GDM1 (cell line): ENCODE measurements at places on chromosomes 4 and X.

- DNase-seq: no peak
Measured at GRCh38 chr4:173169178-173169427, 492 bp downstream of the GALNT7 start.

GRCh38 chr4:117700111-117700892 is 334.0 kb upstream of the NDST3 start:
- no peak for DNase-seq

- DNase-seq: no peak
Measured at GRCh38 chr4:78214078-78214477, 157.0 kb downstream of the FRAS1 start.

- DNase-seq: no peak
Measured at GRCh38 chrX:119735467-119735866, 22.9 kb upstream of the SOWAHD start.

- peak; percentile 22 for DNase-seq
Measured at GRCh38 chrX:15349046-15349445, 13.7 kb upstream of the PIGA start.

DNA sequence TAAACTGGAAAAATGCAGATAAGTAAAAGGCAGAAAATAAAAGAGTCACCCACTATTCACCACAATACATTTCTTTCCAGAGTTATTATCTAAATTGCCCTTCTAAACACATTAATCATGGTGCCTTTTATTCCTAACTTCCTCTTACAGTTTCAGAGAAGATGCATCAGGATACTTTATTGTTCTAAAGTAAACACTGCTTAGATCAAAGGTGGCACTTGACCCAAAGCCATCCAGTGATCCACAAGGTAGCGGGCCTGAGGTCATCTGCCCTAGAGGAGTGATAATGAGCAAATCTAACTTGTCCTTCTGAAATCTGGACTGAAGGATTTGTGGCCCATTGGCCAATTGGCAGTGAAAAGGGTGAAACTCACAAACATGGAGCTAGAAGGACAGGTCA is 12.0 kb upstream of the TMEM154 start:
- no peak for DNase-seq

- no peak for DNase-seq
Measured at GRCh38 chr4:153242839-153243324, 38.6 kb downstream of the TRIM2 start.

- DNase-seq: no peak
Measured at GRCh38 chr4:169604131-169604900, 8.1 kb downstream of the NEK1 start.

GRCh38 chr4:104129243-104129642 is 365.5 kb downstream of the CXXC4 start:
- no peak for DNase-seq

GRCh38 chr4:40462326-40462725 is 127.2 kb downstream of the CHRNA9 start:
- DNase-seq: no peak

GRCh38 chrX:627510-627981 is 3.0 kb upstream of the SHOX start:
- DNase-seq: no peak

GRCh38 chr4:182238355-182238931 is 4.8 kb upstream of the TENM3 start:
- DNase-seq: no peak

DNA sequence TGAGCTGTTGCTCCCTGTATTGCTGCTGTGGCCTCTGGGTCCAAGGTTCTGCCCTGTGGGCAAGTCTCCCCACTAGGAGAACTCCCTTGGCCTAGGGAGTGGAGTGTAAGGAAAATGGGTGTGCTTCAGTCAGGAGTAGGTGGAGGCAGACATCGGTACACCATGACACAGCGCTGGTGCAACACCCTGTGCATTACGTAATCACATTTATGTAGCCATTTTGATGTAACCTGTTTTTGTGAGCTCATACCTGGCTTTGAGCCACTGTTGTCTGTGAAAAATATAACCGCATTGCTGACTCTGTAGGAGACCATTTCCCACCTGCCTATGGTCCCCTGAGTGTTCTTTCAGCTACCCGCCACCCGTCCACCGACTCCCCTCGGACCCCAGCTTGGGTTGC is 700.5 kb upstream of the AGA start:
- no peak for DNase-seq

- peak; percentile 5 for DNase-seq
Measured at GRCh38 chrX:118614150-118614549, 113.3 kb upstream of the IL13RA1 start.

GRCh38 chr4:7516096-7516772 is 81.5 kb upstream of the PSAPL1 start:
- DNase-seq: no peak

DNA sequence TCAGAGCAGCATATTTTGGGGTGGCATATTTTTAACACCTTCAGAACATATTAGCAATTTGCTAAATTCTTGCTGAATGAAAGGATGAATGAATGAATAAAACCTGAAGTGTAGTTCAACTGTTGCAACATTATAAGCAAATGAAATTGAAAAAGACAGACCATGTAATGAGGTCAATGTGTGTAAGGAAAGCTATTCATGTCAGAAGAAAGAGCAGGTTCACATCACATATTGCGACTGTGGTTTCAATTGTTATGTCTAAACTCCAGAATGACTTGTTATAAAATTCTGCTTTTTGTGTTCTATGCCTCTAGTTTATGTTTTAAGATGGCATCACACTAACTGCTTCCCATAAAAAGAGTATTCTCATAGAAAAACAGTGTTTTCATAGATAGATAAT is 32.9 kb upstream of the DSPP start:
- DNase-seq: no peak

- no peak for DNase-seq
Measured at GRCh38 chrX:39654952-39655351, 442.8 kb downstream of the BCOR start.
